Left lung (tissue), 14 donors: ENCODE measurements at places on chromosomes 12 and 14. TPM values are rescaled to one million over a fixed set of nuclear protein-coding genes. Genes with fewer than 3 reads are reported as not detected.

The CNTN1 gene
- polyA plus RNA-seq, result 39.4 TPM

The FIGNL2 gene
- 1.4 TPM for polyA plus RNA-seq

The POTEG gene
- not detected for polyA plus RNA-seq

- DNase-seq, result peak; percentile 75
- no peak overlapping the region for H3K4me3 ChIP-seq
- no peaks in the 10 kb centered on the region for H3K36me3 ChIP-seq
- H3K27me3 ChIP-seq, result no peaks in the 10 kb centered on the region
- no peak overlapping the region for H3K27ac ChIP-seq
Measured at GRCh38 chr14:90726656-90727055, 89.6 kb downstream of the TTC7B start.

DNA sequence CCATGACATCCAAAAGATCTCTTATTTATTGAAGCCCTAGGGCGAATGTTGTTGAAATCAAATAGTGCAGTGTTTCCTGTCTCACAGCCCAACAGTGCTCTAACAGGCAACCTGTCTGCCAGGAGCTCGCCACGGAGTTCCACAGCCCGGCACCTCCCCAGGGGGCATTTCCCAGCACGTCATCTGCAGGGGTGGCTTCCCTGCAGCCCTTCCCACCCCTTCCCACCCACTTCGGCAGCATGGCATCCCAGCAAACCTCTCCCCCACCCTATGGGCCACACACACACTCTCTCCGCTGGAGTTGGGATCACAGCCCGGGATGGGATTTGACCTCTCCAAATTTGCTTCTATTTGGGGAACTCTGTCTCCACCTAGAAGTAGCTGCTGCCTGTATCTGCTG, 62.7 kb upstream of the C14orf180 start:
- no peaks in the 10 kb centered on the region for H3K4me1 ChIP-seq
- no peaks in the 10 kb centered on the region for H3K36me3 ChIP-seq
- no peak for DNase-seq
- no peaks in the 10 kb centered on the region for H3K27me3 ChIP-seq
- no peak overlapping the region for H3K4me3 ChIP-seq

DNA sequence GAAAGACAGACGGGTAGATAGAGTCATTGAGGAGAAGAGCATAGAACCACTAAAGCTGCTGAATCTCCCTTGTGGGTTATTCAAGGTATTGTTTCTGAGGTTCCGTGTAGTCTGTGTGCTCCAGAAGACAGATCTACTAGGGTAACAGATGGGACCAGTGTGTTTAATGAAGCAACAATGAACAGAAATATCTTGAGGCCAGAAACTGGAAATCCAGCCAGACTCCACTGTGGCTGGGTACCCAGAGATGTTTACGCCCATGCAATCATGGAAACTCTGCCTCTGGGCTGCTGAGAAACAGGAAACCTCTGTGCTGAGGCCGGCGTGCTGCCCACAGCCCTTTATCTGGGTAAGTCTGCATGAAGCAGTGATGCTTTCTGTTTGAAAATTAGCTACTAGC, 8.3 kb downstream of the PROX2 start:
- no peaks in the 10 kb centered on the region for H3K27me3 ChIP-seq
- no peak for DNase-seq
- no peaks in the 10 kb centered on the region for H3K36me3 ChIP-seq
- no peak overlapping the region for H3K4me3 ChIP-seq
- peaks cover 9% of the 10 kb centered on the region for H3K4me1 ChIP-seq

DNA sequence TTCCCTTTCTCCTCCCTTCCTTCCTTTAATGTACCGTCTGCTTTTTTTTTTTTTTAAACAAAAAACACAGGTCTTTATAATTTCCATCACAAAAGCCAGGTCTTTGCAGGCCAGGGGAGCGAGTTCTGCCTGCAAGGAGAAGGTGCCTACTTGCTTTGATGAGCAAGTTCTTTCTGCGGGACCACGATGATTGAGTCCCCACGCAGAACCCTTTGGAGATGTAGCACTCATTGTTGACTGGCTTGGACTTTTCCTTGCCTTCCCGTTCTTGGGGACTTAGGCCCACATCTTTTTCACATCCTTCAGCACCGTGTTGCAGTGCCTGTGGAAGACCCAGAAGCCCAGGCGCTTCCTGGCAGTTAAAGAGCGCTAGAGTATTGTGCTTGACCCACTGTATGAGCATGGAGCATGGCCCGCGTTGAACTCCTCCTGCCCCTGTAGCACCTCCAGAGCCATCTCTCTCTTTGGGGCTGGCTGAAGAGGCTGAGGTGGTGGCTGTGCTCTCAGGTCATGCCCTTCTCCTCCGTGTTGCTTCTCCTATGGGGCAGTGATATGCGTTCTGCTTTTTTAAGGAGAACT, 177.6 kb downstream of the EXOC5 start:
- H3K36me3 ChIP-seq, result no peaks in the 10 kb centered on the region
- no peak overlapping the region for H3K4me3 ChIP-seq
- DNase-seq, result no peak
- no peak overlapping the region for H3K27ac ChIP-seq
- no peaks in the 10 kb centered on the region for H3K27me3 ChIP-seq

- no peak for DNase-seq
- H3K36me3 ChIP-seq, result no peaks in the 10 kb centered on the region
- H3K27ac ChIP-seq, result peak overlapping the region; percentile 99
Measured at GRCh38 chr12:53222806-53223261, 9.2 kb downstream of the RARG start.

GRCh38 chr14:86243158-86243557, 713.2 kb downstream of the FLRT2 start:
- no peak for DNase-seq
- no peaks in the 10 kb centered on the region for H3K4me1 ChIP-seq
- no peak overlapping the region for H3K4me3 ChIP-seq
- H3K27ac ChIP-seq, result no peak overlapping the region

DNA sequence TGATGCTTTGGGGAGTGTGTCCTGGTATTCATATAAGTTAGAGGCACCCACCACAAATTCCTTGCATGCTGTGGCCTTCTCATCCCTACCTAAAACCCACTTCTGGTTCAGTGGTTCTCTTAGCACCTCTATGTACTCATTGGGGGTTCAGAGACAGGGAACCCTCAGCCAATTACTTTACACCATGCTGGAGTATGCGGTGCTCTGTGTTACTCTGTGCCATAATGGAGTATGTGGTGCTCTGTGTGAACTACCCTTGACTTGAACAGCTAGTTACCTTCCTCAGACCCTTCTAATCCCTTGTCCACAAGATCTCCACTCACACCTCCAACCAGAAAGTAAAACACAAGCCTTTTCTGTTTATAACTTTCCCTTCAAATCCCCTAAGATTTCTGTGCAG, 172.5 kb upstream of the E2F7 start:
- H3K4me1 ChIP-seq, result no peaks in the 10 kb centered on the region
- H3K27me3 ChIP-seq, result no peaks in the 10 kb centered on the region
- no peak for DNase-seq
- no peak overlapping the region for H3K4me3 ChIP-seq
- no peaks in the 10 kb centered on the region for H3K36me3 ChIP-seq

DNA sequence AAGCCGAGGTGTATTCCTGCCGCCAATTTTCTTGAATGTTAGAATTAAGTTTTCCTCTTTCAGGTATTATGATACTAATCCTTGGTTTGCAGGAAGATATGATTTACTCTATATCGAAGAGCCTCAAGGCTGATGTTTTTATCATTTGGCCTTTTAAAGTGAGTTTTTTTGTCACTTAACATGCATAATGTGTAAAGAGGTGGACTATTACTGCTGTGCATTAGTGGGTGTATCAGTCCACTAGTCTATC, 11.1 kb upstream of the TMPO start:
- H3K27ac ChIP-seq, result peak overlapping the region; percentile 96
- no peaks in the 10 kb centered on the region for H3K27me3 ChIP-seq
- no peaks in the 10 kb centered on the region for H3K36me3 ChIP-seq
- peaks cover 8% of the 10 kb centered on the region for H3K4me1 ChIP-seq
- DNase-seq, result no peak
- H3K4me3 ChIP-seq, result peak overlapping the region; percentile 50

GRCh38 chr14:89027097-89027740, 202.8 kb downstream of the TTC8 start:
- H3K27me3 ChIP-seq, result peaks cover 8% of the 10 kb centered on the region
- peak; percentile 52 for DNase-seq
- peak overlapping the region; percentile 41 for H3K4me3 ChIP-seq
- no peak overlapping the region for H3K27ac ChIP-seq
- peaks cover 3% of the 10 kb centered on the region for H3K4me1 ChIP-seq

DNA sequence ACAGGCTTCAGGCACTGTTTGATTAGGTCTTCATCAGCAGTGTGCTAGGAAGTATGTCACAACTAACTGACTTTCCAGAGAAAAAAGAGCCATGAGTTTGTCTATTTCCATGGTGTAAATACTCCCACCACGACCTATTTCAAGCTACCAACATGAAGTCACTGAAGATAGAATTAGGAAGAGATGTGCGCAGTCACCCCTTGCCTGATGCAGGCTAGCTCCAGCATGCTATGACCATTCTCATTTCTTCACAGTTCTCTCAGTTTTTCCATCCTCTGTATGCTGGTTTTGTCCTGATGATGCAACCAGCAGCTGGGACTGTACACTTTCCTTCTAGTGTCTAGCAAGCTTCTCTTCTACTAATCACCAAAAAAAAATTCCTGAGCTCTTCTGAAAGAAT, 191.6 kb upstream of the NUDT4 start:
- H3K4me1 ChIP-seq, result peaks cover 6% of the 10 kb centered on the region
- H3K27me3 ChIP-seq, result no peaks in the 10 kb centered on the region
- H3K4me3 ChIP-seq, result no peak overlapping the region
- no peak for DNase-seq

DNA sequence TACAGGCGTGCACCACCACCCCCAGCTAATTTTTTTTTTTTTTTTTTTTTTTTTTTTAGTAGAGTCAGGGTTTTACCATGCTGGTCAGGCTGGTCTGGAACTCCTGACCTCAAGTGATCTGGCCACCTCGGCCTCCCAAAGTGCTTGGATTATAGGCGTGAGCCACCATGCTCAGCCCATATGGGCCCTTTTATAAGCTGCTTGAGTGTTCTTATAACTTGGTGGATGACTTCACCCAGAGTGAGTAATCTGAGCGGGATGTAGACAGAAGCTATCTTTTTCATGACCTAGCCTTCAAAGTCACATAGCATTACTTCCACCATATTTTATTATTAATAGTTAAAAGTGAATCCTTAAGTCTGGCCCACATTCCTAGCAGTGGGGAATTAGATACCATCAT, 16.4 kb downstream of the BBOF1 start:
- H3K27ac ChIP-seq, result no peak overlapping the region
- no peaks in the 10 kb centered on the region for H3K27me3 ChIP-seq
- H3K4me3 ChIP-seq, result no peak overlapping the region
- no peak for DNase-seq
- no peaks in the 10 kb centered on the region for H3K36me3 ChIP-seq
- no peaks in the 10 kb centered on the region for H3K4me1 ChIP-seq

GRCh38 chr12:45613296-45613695, 116.2 kb upstream of the ARID2 start:
- no peak for DNase-seq
- no peak overlapping the region for H3K4me3 ChIP-seq
- no peaks in the 10 kb centered on the region for H3K4me1 ChIP-seq
- H3K27ac ChIP-seq, result no peak overlapping the region

GRCh38 chr12:116002890-116003536, 274.5 kb downstream of the MED13L start:
- DNase-seq, result no peak
- H3K36me3 ChIP-seq, result peaks cover 57% of the 10 kb centered on the region
- peaks cover 12% of the 10 kb centered on the region for H3K4me1 ChIP-seq
- H3K27ac ChIP-seq, result no peak overlapping the region

DNA sequence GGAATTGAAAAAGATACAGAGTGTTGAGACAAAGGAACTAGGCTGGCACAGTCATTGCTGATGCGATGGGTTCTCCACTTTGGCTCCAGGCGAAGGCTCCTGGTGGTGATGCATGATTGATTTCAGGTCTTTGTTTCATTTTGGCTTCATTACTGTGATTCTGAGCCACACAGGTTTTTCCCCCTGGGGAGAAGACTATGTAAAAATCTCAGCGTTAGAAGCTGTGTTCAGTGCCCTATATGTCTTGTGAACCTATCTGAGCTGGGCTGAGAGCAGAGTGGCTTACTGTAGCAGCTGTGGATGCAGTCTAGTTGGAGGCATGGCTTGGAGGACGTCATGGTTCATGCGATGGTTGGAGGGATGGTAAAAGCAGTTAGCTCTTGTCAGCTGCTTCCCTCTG, 54.0 kb downstream of the GPATCH2L start:
- peaks cover 6% of the 10 kb centered on the region for H3K36me3 ChIP-seq
- no peaks in the 10 kb centered on the region for H3K27me3 ChIP-seq
- no peak overlapping the region for H3K27ac ChIP-seq
- H3K4me1 ChIP-seq, result no peaks in the 10 kb centered on the region
- DNase-seq, result no peak

DNA sequence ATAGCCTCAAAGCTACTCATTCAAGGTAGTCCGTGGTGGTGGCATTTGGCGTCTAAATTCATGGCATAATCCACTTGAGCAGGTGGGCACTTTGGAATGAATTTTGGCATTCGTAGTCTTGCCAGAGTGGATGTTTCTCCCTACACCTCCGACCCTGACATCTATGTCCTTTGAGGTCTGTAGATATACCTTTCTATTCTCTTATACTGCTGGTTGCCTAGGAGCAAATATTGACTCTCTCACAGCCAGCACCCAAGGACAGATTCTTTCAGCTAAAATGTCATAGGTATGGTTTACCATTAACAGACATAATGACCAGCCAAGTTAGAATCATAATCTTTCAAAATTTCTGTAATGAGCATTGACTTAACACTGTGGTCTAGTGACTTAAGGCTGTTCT, 47.4 kb upstream of the FLRT2 start:
- H3K27me3 ChIP-seq, result no peaks in the 10 kb centered on the region
- DNase-seq, result no peak
- no peak overlapping the region for H3K4me3 ChIP-seq
- H3K27ac ChIP-seq, result no peak overlapping the region
- H3K36me3 ChIP-seq, result no peaks in the 10 kb centered on the region
- no peaks in the 10 kb centered on the region for H3K4me1 ChIP-seq

DNA sequence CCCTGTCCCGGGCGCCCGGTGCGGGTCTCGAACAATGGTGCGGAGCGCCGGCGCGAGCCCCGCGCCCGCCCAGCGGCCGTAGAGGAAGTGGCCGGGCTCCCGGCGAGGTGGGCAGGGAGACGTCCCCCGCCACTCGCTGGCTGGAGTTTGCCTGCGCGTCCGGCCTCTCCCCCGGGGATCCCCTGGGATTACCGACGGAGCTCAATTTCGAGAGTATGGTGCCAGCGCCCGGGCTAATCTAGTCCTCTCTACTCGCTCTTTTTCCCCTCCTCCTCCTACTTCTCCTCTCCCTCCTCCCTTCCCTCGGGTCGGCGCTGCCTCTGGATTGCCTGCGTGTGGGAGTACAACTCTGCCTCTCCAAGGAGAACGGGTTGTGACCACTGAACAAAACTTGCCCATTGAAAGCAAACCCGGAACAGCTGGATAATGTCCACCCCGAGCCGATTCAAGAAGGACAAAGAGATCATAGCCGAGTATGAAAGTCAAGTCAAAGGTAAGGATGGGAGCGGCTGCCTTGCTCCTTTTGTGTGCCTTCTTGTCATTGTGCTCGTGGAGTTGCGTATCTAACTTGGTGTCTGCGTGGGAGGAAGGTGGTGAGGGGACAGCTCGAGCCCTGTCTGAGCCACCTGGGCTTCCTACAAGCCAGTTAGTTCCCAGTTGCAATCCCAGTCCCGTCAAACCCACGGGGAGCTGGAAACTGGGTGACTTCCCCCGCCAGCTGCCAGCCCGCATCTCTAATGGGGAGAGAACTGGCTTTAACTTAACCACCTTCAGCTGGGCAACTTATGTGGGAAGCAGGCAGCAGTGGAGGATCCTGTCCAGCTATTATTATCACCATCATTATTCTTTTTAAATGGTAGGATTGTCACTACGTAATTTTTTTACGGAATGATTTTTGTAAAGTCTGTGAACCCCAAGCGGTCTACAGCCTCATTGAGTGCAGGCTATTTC, at the start of gene SRGAP1:
Gene SRGAP1, plus strand, starts transcription at position 310 of the 951 bp plus-strand sequence. Its CDS starts 117 bp downstream, at position 427.
- no peaks in the 10 kb centered on the region for H3K36me3 ChIP-seq
